ENCODE measurements at places on chromosomes 2 and 18.

GRCh38 chr2:146128216-146128615 lies 1608.3 kb upstream of the ZEB2 start:
- DNase-seq, result no peak

GRCh38 chr2:215755641-215756345 lies 257.6 kb downstream of the MREG start:
- DNase-seq, result no peak

- no peak for DNase-seq
These were observed 13.7 kb downstream of the ANKRD44 start for GRCh38 chr2:197296835-197297234.

GRCh38 chr18:9629709-9630108 lies 15.3 kb upstream of the PPP4R1 start:
- no peak for DNase-seq

- no peak for DNase-seq
These were observed 99.2 kb downstream of the LRP1B start for GRCh38 chr2:142031656-142032055.

GRCh38 chr2:191228861-191229260 lies 16.3 kb upstream of the MYO1B start:
- DNase-seq, result no peak

DNA sequence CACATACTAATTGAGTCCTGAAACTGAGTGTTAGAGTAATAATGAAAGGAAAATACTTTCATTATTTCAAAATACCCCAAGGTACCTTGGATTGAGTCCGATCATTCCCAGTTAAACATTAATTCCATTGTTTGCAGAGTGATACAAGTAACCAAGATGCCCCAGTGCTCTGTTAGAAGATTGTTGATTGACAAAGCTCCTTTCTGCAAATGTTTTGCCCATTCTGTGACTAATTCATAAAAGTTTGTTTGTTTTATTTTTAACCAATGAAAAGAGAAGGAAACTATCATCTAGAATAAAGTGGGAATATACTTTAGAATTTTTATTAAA lies 124.0 kb downstream of the GULP1 start:
- no peak for DNase-seq

DNA sequence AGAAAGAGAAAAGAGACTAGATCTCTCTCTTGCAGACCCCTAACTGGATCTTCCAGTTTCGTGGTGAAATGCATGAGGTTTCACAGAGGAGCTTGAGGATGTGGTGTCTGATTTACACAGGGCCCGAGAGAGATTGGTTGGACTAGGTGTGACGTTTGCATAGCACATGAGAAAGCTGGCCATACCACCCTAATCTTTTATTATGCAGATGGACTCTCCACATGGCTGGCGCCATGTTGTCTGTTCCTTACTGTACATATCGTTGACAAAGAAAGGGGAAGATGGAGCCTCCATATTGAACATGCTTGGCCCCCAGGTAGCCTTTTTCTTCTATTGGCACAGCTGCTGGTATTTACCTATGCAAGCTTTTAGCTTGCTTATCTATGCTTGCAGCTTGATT lies 27.5 kb upstream of the PGAP1 start:
- no peak for DNase-seq

GRCh38 chr18:52572036-52573000 lies 232.3 kb downstream of the DCC start:
- no peak for DNase-seq

DNA sequence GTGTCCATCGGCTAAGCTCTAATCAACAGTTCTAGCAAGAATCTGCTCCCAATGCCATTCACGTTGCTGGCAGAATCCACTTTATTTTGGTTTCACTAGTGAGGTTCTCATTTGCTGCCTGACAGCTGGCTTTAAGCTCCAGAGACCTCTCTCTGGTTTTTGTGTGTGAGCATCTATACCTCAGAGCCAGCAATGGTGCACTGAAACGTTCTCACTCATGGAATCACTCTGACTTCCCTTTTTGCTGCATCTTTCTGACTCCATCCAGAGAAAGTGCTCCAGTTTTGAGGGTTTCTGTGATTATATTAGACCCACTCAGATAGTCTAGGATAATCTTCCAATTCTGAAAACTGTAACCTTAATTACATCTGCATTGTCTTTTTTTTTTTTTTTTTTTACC lies 596.6 kb downstream of the RNF144A start:
- no peak for DNase-seq

- DNase-seq, result no peak
These were observed 9.9 kb downstream of the SLC66A2 start for GRCh38 chr18:79941473-79942119.

DNA sequence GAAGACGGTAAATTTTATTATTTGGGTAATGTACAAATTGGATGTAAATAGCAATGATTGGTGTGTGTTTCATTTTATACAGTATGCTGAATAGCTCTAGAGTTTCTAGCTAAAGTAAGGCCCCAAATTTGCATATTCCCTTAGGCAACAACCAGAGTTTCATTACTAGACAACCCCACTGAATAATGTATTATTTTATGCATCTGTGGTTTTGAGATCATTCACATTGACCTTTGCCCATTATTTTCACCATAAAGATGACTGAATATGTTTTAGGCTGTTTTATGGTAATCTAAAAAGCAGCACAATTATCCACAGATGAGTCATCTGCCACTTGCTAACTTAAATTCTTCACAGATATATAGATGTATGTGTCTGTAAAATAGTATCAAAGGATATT lies 44.5 kb upstream of the C2orf74 start:
- no peak for DNase-seq

- DNase-seq, result no peak
These were observed 1.7 kb upstream of the PKDCC start for GRCh38 chr2:42045848-42046748.

DNA sequence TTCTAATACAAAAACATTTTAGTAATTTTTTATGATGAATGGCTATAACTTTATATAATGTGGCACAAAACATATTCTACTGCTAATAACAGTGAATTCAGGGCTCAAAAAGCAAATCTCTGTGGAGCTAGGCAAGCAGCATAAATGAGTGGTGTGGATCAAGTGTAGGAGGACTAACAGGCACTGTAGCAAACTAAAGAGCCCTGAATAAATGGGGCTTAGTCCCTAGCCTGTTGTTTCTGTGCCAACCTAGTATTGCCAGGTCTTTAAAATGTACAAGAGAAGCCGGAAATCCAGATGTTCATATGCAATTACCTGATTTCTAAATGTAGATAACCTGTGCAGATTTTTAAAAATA lies 18.5 kb downstream of the REL start:
- no peak for DNase-seq

DNA sequence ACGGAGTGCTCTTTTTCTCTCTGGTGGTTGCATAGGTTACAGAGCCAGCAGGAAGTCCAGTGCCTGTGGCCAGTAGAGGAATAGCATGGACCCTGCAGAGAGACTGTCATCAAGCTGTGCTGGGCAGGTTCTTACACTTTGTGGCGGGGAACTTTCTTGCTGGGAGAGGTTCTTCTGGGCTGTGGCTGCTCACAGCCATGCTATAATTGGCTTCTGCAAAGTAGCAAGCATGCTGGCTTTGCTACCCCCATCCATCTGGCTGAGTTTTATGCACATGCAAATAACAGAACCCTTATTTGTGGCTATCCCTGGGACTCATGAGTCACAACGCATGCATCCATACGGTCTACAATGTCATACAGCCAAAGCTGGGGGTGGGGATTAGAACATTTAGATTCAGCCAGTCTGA lies 68.9 kb downstream of the PLCL1 start:
- no peak for DNase-seq

DNA sequence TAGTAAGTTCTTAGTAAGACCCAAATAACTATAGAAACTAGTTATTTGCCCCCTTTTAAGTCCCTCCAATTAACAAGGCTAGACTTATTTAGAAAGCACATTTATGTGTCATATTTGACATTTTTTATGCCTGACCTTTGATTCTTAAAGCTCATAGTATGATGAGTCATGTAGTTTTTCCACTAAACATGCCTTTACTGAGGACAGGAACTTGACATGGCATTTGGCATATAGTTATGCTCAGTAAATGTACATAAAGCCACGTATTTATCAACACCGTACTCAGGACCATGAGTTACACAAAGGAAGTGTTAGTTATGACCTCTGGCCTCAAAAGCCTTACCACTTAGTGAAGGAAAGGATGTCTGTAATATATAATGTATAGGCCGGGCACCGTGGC lies 78.9 kb downstream of the GNAL start:
- no peak for DNase-seq

DNA sequence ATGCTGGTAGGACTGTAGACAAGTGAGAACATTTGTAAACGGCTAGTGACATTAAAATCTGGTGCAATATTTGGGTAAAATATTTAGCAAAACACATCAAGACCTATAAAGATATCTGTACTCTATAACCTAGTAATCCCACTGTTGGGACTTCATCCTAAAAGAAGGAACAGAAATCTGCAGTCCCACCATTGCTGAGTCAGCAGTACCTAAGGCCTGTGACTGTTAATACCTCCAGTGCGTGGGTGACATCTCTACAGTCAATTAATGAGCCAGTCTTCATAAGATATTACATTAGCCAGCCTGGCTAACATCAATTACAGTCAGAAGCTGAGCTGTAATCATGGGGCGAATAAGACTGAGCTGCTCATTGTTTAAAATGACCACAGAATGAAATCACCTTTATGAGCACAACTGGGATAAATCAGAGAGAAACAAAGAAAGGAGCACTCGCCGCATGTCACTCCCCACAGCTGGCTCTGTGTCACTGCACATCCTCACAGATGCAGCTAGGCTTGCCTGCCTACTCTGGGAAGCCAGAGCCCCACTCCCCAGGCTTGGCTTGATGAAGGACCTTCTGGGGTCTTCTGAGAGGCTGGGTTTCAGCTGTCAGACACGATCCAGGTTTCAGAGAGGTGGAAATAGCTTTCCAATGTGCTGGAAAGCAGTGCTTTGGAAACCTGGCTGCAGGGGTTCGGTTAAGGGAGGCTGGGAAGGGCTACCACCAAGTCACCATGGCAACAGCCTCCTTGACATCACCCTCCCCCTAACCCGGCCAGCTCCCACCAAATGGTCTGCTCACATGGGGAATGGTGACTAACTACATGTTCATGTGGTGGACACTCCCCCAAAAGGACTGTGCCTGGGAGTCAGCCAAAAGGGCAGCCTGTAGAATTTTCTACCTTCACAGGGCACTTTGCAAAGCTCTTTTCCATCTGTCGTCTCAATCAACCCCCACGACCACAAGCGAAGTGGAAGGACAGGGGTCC lies 145.0 kb downstream of the ZBTB7C start:
- DNase-seq, result no peak

DNA sequence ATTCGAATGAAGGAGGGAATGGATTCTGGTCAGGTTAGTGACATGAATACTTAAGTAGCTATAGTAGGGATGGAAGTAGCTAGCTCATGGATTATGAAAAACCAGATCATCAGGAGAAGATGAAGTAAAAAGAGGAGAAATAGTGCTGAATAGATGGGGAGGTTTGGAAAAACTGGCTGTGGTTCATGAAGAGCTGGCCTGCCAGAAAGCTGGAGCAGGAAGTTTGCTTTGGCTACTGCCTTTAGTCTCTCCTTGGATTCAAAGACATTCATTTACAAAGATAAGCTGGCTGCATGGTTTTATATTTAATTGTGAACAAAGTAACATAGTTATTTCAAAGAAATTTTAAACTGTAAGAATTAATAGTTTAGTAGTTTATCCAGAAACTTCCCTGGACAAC lies 567.0 kb downstream of the RIT2 start:
- DNase-seq, result no peak

DNA sequence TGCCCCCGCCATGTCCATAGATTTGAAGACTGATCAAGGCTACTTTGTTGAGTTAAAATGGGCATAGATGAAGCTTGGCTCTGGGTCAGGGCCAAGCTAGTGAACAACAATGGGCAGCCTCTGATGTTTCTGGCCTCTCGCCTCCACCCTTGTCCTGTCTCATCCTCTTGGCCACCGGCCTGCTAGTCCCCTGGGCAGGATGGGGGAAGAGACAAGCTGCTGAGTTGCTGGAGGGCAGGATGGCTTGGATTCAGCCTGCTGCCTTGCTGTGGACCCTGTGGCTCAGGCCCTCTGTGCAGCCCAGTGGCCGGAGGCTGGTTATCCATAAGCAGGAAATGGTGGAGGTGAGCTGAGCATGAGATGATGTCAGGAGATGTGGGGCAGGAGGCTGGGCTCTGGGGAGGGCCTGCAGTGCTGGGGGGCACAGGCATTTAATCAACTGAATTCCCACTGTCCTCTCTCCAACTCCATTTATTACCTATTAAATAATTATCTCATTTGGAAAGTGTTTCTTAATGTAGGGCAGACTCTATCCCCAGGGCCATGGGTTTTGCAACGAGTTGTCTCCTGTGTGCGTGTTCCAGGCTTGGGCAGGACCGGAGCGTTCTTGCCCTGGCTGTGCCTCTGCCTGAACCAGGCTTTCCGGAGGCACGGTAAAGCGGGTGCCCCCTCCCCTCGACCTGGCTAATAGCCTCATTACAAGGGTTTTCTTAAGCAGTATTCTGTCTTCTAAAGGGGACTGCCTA lies 122.9 kb downstream of the GLI2 start:
- no peak for DNase-seq

GRCh38 chr2:170827841-170828532 lies 11.3 kb downstream of the GAD1 start:
- no peak for DNase-seq

GRCh38 chr2:194549387-194549786 lies 1107.6 kb upstream of the SLC39A10 start:
- no peak for DNase-seq

DNA sequence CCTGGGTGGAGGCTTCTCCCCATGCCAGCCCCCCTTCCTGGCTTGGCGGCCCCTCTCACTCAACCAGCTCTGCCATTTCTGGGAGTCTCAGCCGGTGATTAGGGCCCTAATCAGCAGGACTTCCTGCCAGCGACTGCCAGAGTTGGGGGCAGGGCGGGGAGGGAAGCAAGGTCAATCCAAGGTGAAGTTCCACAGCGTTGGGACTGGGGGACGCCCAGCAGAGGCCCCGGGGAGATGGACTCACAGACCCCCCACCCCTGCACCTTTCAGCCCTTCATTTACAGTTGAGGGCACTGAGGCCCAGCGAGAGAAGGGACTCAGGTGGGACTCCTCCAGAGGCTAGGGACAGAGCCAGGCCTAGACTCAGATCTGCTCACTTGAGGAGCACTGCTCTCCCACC lies 65.3 kb downstream of the TNS1 start:
- DNase-seq, result no peak

- DNase-seq, result peak; percentile 87
These were observed 261.0 kb upstream of the CXCR4 start for GRCh38 chr2:136378712-136379595.

DNA sequence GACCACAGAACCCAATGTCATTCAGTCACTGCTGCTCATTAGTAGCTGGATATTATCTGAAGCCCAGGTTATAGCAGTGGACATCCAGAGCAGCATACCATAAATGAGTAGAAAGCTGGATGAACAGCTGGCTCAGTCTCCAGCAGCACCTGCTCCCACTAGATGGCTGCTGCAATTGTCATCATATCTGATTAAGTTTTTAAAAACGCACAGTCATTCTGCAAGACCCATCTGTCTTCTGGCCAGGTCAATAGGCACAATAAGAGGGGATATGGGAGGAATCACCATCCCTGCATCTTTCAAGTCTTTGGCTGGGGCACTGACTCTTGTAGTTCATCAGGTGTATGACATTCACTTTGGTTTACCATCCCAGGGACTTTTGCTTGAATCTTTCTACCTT lies 55.1 kb upstream of the XDH start:
- no peak for DNase-seq

All from activated CD4-positive, alpha-beta T cell treated with anti-CD3 and anti-CD28 coated beads for 36 hours (primary cell).